ENCODE measurements at places on chromosomes 4 and X.

DNA sequence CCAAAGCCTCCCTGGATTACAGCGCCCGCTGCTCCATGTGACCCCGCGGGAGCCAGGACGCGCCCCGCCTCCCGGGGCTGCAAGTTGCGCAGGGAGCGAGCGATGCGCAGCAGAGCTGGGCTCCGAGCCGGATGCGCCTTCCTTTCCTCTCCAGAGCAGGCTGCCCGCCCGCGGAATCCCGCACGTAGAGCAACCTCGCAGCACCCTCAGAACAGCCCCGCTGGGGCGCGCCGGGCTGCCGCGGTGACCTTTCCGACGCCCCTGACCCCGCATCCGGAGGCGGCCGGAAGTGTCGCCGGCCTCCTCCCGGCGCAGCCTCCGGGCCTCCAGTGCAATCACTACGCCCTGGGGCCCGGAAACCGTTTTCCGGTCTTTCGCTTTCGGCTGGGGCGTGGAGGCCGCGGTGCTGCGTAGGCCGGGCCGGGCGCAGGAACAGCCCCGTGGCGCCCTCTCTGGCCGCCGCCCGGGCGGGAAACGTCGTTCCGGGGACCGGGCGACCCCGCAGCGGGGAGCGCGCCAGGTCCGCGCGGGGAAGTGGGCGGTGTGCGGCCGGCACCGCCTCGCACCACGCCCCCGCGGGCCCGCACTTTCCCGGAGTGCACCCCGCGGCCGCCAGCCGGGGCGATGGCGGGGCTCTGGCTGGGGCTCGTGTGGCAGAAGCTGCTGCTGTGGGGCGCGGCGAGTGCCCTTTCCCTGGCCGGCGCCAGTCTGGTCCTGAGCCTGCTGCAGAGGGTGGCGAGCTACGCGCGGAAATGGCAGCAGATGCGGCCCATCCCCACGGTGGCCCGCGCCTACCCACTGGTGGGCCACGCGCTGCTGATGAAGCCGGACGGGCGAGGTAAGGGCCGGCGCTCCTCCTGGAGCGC, at the start of gene CYP4V2:
Gene CYP4V2, plus strand, starts transcription at position 368 of the 866 bp plus-strand sequence. Its CDS starts 257 bp downstream, at position 625.
- DNase-seq: no peak
- H3K27me3 ChIP-seq: no peaks in the 10 kb centered on the region
- peak within 1 kb of the TSS; percentile 28 for H3K27ac ChIP-seq

GRCh38 chr4:141002323-141002805, 130.9 kb downstream of the RNF150 start:
- no peaks in the 10 kb centered on the region for H3K4me1 ChIP-seq
- no peak for DNase-seq
- no peaks in the 10 kb centered on the region for H3K36me3 ChIP-seq
- H3K27me3 ChIP-seq: no peaks in the 10 kb centered on the region

GRCh38 chr4:126238013-126238412, 923.3 kb downstream of the FAT4 start:
- no peak overlapping the region for H3K4me3 ChIP-seq
- no peak for DNase-seq
- H3K4me1 ChIP-seq: no peaks in the 10 kb centered on the region
- H3K36me3 ChIP-seq: no peaks in the 10 kb centered on the region
- no peak overlapping the region for H3K27ac ChIP-seq
- H3K27me3 ChIP-seq: no peaks in the 10 kb centered on the region

- no peak overlapping the region for H3K27ac ChIP-seq
- no peaks in the 10 kb centered on the region for H3K4me1 ChIP-seq
- no peak for DNase-seq
- H3K36me3 ChIP-seq: no peaks in the 10 kb centered on the region
- no peaks in the 10 kb centered on the region for H3K27me3 ChIP-seq
Observed at GRCh38 chr4:132526652-132527051, 622.4 kb upstream of the PCDH10 start.

DNA sequence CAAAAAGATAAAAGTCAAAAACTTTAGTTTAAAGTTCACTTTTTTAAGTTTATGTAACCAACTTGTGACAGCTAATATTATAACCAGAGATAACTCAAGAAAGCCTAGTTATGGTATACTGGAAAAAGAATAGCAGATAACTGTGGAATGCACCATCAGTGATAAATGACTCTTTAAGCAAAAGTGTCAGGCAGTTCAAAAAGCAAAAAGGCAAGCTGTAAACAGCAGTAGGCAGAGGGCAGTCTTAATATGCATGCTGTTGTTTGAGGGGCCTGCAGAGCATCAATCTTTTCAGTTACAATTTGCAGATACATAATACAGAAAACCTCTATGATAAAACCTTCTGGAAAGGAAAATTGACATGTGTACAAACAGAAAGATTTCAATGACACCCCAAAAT, 81.8 kb upstream of the JADE1 start:
- no peaks in the 10 kb centered on the region for H3K36me3 ChIP-seq
- H3K4me3 ChIP-seq: no peak overlapping the region
- H3K4me1 ChIP-seq: no peaks in the 10 kb centered on the region
- H3K27ac ChIP-seq: no peak overlapping the region
- DNase-seq: no peak
